ENCODE measurements at places on chromosomes 3 and 15. TPM values are rescaled to one million over a fixed set of nuclear protein-coding genes. Genes with fewer than 3 reads are reported as not detected.
A peak's percentile ranks its signal among the peaks of the same experiment; 100 is the strongest.

The PTX3 gene
- not detected for total RNA-seq

The TIMP4 gene
- total RNA-seq = not detected

GRCh38 chr15:57364282-57365007, 11.9 kb upstream of the CGNL1 start:
- no peak overlapping the region for H3K27ac ChIP-seq
- H3K27me3 ChIP-seq = no peaks in the 10 kb centered on the region
- no peak overlapping the region for H3K4me3 ChIP-seq
- DNase-seq = no peak
- no peaks in the 10 kb centered on the region for H3K36me3 ChIP-seq

DNA sequence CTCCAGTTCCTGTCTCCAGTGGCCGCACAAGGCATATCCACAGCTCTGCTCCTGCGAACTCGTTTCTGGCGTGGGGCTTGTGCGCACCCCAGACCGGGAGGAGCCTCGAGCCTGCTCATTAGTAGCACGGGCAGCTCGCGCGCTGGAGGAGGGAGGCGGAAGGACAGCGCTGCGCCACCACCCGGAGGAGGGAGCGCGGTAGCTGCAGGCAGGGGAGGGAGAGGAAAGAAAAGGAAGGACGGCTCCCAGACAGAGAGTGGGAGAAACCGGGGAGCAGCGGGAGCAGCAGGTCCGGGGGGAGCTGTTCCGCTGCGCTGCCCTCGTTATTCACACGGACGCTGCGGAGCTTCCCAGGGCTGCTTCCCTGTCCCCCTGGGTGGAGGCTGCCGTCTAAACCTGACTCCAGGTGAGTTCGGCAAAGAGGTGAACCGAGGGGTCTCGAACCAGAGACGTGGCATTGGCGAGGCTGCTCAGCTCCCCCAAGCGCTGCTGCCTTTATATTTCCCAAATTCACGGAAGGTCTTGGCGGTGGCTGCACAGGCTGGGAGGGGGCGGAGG, 121.3 kb upstream of the ZNF717 start:
- H3K27ac ChIP-seq = no peak overlapping the region
- no peaks in the 10 kb centered on the region for H3K27me3 ChIP-seq
- no peak for DNase-seq
- no peaks in the 10 kb centered on the region for H3K36me3 ChIP-seq

DNA sequence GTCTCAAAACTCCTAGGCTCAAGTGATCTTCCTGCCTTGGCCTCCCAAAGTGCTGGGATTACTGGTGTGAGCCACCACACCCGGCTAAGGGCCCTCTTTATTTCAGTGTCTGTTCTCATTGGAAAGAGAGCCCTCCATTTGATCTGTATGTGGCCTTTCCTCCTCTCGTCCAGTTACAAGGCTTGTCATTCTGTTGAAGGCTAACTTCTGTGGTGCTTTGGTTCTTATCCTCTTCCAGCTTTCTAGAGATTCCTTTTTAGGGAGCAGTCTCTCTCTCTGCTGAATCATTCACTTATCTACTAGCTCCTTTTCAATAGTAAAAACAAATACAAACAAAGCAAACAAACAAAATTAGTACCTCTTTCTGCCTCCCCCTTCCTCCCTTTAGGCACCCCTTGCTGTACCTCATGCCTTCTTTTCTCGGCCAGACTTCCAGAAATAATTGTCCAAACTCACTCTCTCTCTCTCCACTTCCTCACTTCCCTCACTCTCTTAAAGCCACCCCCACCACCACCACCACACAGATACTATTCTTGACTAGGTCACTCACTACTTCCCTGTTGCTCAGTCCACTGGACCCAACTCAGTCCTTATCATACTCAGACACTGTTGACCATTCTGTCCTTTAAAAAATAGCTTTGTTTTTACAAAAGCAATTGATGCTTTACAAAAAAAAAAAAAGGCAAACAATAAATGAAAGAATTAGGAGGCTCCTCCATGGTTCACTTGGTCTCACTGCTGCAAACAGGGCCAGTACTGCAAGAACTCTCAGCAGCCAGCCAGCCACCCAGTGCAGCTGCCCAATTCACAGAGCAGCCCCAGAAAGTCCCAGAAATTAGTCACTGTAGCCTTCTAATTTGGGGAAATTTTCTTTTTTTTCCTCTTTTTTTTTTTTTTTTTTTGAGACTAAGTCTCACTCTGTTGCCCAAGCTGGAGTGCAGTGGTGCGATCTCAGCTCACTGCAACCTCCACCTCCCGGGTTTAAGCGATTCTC, 31.7 kb upstream of the RAB11A start:
- peaks cover 18% of the 10 kb centered on the region for H3K4me1 ChIP-seq
- DNase-seq = no peak
- no peaks in the 10 kb centered on the region for H3K36me3 ChIP-seq
- H3K27ac ChIP-seq = peak overlapping the region; percentile 68
- H3K4me3 ChIP-seq = no peak overlapping the region
